Muscle of leg (tissue), 16 donors: ENCODE measurements at places on chromosomes 4 and X. TPM values are rescaled to one million over a fixed set of nuclear protein-coding genes. Genes with fewer than 3 reads are reported as not detected.

DNA sequence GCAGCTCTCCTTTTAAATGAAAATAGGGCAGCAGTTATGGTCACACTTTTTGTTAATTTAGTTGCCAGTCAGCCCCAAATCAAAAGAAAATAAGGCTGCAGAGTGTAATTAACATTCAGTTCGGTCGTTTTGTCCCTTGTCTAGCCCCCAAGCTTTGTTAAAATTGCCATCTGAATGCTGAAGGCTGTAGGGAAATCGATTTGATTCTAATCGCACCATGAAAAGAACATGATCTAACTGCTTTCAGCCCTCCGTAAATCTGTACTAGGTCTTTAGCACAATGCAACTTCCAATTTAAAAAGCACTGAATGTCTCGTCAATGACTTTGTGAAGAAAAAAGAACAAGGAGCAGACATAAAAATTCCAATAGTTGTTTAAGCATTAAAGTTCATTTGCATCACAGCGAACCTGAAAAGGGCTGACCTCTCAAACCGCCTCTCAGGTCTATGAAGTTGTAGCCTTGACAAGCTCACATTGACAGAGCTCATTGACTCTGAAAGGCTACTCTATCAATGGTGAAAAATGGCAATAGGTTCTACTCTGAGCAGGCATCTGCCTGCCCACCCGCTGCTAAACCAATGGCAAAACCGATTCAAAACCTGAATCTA is 48.9 kb downstream of the CHIC2 start:
- no peak for DNase-seq

Gene PRSS12
- polyA plus RNA-seq = 6.5 TPM

GRCh38 chr4:76781698-76782595 is 116.0 kb downstream of the SOWAHB start:
- no peak for DNase-seq

DNA sequence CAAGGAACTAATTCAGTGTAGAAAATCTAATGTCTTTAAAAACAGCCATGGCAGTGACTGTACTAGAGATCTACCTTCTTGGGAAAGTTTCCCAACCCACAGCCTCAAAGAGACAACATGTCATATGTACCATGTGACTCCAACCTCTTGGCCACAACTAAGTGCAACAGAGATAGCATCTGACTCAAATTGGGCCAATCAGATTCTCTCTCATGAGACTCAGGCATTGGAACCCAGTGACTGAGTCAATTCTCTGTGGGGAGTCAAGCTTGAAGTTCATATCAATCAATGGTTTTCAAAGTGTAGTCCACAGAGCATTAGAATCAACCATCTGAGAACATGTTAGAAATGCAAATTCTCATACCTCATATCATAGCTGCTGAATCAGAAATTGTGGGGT is 123.3 kb downstream of the MBNL3 start:
- no peak for DNase-seq

Gene TGIF2LX
- not detected for polyA plus RNA-seq

DNA sequence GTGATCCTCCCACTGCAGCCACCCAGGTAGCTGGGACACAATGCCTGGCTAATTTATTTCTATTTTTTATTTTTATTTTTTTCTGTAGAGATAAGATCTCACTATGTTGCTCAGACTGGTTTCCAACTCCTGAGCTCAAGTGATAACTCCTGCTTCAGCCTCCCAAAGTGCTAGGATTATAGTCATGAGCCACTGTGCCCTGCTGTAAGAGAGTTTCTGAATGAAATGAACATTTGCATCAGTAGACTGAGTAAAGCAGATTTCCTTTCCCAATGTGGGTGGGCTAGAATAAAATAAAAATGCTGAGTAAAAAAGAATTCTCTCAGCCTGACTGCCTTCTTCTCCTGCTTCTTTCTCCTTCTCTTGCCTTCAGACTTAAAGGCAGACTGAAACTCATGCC is 555.4 kb upstream of the PITX2 start:
- DNase-seq = no peak
